RWPE2 (cell line): ENCODE measurements at places on chromosomes 5 and 9.
A peak's percentile ranks its signal among the peaks of the same experiment; 100 is the strongest.

DNA sequence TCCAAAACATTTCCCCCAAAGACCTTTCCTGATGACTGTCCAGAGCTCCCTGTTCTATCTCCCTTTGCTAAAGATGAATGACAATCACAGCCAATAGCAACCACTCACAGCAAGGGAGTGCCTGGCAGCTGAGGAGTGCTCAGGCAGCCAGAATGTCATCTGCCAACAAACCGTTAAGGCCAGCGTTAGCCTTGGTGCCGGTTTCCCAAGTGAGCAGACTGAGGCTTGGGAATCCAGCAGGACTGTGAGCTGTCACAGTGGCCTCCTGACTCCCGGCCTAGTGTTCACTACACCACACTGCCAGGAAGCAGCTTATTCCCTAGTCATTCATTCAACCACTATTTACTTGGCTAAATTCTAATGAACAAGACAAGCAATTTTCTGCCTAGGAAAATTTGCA is 24.7 kb downstream of the STK10 start:
- no peak for DNase-seq
- H3K36me3 ChIP-seq, result no peaks in the 10 kb centered on the region
- no peaks in the 10 kb centered on the region for H3K27me3 ChIP-seq

DNA sequence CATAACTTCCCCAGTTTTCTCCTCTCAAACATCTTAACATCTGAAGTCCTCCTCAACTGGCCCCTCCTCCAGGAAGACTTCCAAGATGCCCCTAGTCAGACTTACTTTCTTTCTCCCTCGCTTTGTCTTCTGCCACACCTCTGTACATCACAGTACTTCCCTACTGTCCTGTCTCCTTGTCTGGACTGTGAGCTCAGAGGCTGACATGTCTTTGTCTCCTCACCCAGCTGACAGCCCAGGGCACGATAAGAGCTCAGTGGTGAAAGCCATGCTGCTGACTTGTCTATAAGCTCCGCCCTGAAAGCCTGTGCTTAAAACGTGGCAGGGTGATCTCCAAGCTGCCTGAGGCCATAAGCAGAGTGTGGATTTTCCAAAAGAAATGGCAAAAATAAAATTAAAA is 33.0 kb upstream of the SLC25A51 start:
- DNase-seq, result no peak
- peak overlapping the region; percentile 96 for H3K27ac ChIP-seq
- H3K4me3 ChIP-seq, result no peak overlapping the region
- H3K36me3 ChIP-seq, result peaks cover 38% of the 10 kb centered on the region
- H3K27me3 ChIP-seq, result no peaks in the 10 kb centered on the region

- H3K27me3 ChIP-seq, result peaks cover 19% of the 10 kb centered on the region
- H3K4me1 ChIP-seq, result no peaks in the 10 kb centered on the region
- no peak overlapping the region for H3K27ac ChIP-seq
- no peaks in the 10 kb centered on the region for H3K36me3 ChIP-seq
Measured at GRCh38 chr5:1767524-1768282, 31.9 kb downstream of the MRPL36 start.

DNA sequence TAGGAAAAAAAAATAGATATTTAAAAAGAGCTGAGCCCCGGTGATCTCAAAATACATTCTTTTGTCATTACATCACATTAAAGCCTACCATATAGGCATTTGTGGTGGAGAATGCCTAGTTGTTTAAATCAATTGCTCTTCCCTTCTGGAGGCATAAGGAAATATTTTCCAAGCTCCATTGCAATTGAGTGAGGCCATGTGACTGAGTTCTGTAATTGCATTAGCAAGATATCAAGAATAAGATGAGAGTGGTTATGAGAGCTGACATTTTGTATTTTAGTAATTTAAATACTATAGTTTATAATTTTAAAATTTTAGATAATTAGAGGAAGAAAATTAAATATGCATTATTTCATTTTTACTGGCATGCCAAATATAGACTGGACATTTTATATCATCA is 1195.9 kb downstream of the DTWD2 start:
- no peaks in the 10 kb centered on the region for H3K27me3 ChIP-seq
- H3K27ac ChIP-seq, result no peak overlapping the region
- no peaks in the 10 kb centered on the region for H3K36me3 ChIP-seq
- H3K4me1 ChIP-seq, result no peaks in the 10 kb centered on the region
- no peak overlapping the region for H3K4me3 ChIP-seq
- no peak for DNase-seq

GRCh38 chr9:130189840-130190239 is 17.6 kb downstream of the NCS1 start:
- H3K4me1 ChIP-seq, result peaks cover 10% of the 10 kb centered on the region
- H3K27me3 ChIP-seq, result no peaks in the 10 kb centered on the region

DNA sequence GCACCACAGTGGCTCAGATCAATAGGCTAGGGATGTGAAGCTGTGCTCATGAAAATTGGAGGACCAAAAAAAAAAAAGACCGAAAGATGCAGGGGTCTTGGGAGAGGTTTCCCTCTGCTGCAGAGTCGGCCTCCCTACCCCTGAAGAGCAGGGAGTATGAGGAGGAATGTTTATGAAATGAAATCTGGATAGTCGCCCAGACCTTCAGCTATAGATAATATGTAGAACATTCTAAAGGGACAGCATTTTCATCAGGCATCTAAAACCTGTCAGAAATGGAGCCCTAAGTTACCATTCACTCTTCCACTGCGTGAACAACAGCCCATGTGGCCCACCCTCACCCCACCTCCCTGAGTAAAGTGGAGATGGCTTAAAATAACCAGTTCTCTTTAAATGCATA is 122.9 kb downstream of the TMEM174 start:
- H3K27ac ChIP-seq, result no peak overlapping the region
- DNase-seq, result no peak
- H3K27me3 ChIP-seq, result peaks cover 43% of the 10 kb centered on the region
- no peaks in the 10 kb centered on the region for H3K36me3 ChIP-seq
- no peak overlapping the region for H3K4me3 ChIP-seq

DNA sequence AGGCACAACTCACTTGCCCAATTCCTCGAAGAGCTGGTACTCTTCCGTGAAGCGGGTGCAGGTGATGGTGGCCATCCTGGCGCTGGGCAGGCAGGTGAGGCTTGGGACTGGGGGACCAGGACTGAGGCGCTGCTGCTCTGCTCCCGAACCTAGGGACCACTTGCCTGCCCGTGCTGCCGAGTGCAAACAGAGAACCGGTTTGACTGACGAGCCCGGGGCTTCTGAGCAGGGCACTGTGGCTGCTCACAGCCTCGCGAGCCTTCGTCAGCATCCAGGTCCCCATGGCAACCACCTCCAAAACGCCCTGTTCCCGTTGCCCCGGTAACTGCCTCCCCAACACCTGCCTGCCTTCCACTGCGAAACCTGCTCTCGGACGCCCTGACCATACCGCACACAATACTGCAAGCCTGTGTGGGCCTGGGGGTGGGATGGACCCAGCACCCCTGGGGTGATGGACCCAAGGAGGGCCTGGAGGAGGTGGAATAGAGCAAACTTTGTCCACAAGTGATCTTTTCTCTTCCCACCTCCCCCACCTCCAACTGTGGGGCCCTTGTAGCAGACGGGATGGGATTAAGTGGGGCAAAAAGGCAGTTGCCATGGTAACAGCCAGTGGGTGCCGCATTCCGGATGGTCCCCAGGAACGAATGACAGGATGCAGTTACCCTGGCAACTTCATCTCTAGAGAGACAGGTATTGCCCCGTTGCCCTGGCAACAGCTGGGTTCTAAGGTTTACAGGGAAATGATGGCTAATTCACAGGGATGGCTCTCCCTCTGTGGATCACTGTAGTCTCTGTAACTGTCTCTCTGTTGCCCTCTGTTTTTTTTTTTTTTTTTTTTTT is at the start of gene CAMK2A:
CAMK2A (minus strand) TSS at position 223 of the 840 bp plus-strand sequence; CDS start at position 75, 148 bp downstream.
- H3K27ac ChIP-seq, result no peak within 1 kb of the TSS
- peaks cover 2% of the 10 kb centered on the region for H3K4me1 ChIP-seq
- no peak for DNase-seq
- no peaks in the 10 kb centered on the region for H3K36me3 ChIP-seq
- H3K27me3 ChIP-seq, result no peaks in the 10 kb centered on the region
